ENCODE measurements at places on chromosomes 16 and 17.

DNA sequence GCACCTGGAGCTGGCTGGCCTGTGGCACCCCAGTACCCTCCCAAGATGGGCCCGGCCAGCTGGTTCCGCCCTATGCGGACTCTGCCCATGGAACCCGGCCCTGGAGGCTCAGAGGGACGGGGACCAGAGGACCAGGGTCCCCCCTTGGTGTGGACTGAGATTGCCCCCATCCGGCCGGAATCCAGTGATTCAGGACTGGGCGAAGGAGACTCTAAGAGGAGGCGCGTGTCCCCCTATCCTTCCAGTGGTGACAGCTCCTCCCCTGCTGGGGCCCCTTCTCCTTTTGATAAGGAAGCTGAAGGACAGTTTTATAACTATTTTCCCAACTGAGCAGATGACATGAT, 12.0 kb downstream of the TBX21 start:
- no peak for DNase-seq

DNA sequence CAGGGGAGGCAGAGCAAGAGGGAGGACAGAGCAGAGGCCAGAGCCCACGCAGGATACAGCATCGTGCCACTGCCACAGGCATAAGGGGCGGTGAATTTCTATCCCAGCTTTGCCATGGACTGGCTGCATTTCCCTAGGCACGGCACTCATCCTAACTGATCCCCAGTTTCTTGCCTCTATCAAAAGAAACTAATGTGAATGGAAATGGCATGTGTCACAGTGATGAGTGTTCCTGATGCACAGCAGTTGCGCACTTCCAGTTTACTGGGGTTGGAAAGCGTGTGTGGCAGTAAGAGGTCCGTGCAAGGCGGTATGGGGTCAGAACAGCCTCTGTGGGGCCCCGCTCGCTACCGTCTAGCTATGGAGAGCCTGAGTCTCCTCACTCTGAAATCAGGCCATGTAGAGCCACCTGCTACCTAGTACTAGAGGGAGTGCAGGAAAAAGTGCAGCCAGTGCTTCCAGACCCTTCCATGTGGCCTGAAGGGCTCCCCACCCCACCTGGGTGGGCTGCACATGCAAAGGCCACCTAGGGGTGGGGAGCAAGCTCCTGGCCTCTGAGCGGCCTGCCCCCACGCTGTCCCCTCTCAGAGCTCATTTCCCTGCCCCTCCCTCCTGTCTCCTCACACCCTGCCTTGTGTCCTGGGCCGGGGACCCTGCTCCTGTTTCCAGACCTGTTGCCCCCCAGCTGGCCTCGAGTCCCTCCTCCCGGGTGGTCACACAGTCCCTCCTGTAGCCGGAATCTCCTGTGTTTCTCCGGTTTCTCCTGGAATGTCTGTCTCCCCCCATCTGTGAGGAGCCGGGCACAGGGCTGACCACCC, 5.0 kb upstream of the KCNJ18 start:
- DNase-seq = no peak

DNA sequence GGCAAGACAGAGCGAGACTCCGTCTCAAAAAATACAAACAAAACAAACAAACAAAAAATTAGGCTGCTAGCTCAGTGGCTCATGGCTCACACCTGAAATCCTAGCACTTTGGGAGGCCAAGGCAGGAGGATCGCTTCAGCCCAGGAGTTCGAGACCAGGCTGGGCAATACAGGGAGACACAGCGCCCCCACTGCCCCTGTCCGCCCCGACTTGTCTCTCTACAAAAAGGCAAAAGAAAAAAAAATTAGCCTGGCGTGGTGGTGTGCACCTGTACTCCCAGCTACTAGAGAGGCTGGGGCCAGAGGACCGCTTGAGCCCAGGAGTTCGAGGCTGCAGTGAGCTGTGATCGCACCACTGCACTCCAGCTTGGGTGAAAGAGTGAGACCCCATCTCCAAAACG, 531 bp upstream of the CDH1 start:
- DNase-seq = no peak

DNA sequence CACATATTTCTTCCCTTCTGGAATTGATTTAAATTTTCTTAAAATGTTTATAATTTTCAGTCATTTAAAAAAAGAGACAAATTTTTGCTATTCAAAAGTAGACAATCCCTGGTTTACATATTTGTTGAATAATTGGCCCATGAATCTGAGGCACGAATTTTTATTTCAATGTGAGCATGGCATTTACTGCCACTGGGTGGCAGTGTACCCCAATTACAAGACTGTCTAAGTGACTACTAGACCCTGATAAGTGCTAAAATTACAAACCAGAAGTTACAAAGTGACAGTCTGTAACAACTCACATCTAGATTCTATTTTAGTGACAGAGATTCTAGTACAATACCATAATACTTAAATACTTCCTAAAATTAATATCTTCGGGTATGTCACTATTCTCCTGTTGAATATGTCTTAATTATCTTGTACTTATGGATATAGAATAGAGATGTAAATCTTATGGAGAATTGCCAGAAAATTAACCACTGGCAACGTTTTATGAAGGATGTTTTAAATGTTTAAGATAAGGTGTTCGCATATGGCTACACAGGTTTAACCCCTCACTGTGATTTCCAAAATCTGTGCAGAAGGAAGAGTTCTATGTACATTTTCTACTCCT, 235.8 kb downstream of the MAP2K4 start:
- no peak for DNase-seq

- no peak for DNase-seq
Measured at GRCh38 chr17:82302991-82303943, 14.1 kb downstream of the CD7 start.

- no peak for DNase-seq
Measured at GRCh38 chr17:63587770-63588169, 12.9 kb upstream of the TACO1 start.

GRCh38 chr16:87926246-87927194, 9.8 kb downstream of the CA5A start:
- no peak for DNase-seq

GRCh38 chr17:27494192-27495091, 38.2 kb downstream of the KSR1 start:
- DNase-seq = no peak

GRCh38 chr16:17423221-17423620, 47.5 kb downstream of the XYLT1 start:
- DNase-seq = no peak

DNA sequence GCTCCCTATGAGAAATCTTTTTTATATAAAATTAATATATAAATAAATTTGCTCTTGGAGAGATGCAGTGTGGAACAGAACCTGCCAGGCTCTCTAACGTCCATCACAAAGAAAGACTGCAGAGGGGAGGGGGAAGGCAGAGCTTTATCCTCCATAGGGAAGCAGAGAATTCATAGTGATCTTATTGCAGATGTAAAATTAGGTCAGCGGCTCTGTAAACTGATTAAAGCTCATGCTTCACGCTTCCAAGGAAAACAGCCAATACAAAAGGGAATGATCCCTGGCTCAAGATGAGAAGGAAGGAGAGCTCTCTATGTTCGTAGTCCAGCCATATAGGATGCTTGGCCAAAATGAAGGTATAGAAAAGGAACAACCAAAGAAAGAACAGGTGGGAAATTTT, 532.3 kb upstream of the PSMD7 start:
- no peak for DNase-seq

DNA sequence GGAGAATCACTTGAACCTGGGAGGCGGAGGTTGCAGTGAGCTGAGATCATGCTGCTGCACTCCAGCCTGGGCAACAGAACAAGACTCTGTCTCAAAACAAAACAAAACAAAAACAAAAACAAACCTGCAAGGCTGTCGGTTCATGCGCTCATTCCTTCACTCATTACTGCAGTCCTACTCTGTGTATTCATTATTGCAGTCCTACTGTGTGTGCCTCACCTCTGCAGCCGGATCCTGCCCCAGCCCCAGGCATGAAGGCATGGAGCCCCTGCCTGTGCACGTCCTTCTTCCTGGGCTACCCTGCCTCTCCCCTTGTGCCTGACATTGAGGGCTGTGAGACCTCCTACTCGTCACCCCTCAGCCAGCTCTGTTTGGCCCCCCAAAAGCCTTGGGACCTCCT, 57.6 kb downstream of the TMEM235 start:
- DNase-seq = no peak

DNA sequence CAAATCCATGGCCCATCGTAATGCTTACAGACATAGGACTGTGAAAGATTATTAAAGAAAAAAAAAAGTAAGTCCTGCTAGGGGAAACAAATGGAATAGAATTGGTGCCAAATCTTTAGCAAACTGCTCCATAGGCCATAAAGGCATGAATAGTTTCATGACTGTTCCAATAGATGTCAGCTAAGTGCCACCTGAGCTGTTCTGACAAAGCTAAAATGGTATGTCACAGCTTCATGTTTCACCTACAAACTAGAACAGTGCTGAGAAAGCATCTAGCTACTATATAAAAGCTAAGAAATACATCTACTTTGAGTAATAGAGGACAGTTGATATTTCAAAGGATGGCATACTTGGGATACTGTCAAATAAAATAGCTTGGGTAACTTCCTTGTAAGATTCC, 771.6 kb upstream of the CA10 start:
- DNase-seq = no peak

GRCh38 chr17:41539979-41540701, 12.0 kb upstream of the KRT19 start:
- DNase-seq = no peak

DNA sequence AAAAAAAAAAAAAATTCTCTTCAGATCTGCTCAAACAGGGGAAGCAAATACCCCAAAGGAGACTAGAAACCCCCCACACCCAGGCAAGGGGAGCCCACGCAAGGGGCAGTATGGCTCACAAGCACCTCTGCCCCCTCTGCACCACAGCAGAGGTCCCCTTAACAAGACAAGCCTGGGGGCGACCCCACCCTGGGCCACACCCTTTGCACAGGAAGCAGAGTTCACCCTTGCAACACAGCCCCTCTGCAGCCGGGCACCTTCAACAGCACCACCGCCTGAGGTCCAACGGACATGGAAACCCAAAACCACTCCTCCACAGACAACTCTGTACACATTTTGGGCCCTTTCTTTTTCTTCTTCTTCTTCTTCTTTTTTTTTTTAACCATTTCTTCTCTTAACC, 12.8 kb downstream of the AXIN1 start:
- DNase-seq = no peak

- DNase-seq = no peak
Measured at GRCh38 chr17:50356892-50357510, 11.1 kb downstream of the XYLT2 start.

DNA sequence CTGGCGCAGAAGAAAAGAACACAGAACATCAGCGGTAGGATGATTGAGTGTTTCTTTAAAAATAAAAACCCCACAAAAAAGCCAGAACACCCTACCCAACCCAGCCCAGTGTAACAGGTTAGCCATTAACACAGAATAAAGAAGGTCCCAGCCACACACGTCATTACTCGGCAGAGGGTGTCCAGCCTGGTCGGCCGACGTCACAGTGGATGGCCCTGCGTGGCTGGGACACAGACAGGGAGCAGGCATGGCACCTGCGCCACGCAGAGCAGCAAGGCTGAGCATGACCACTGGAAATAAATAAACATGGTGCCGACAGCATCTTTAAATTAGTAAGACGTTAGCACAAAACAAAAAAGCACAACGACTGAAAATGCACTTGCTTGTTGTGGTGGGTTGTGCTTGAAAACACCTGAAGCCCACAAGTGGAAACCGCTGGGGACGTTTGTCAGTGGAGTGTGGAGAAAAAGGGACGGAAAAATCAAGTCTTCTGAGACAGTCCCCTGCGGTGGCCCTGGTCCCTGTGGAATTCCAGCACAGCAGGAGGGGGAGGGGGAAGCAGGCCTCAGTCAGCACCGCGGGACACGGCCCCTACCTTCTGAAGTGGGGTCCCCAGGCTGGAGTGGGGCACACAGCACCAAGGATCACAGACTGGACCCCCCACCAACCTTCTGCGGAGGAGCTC, 39.2 kb downstream of the SLC7A5 start:
- no peak for DNase-seq

GRCh38 chr17:4881761-4882555, 17.4 kb upstream of the C17orf107 start:
- DNase-seq = no peak

GRCh38 chr17:65742403-65743307, 181.2 kb upstream of the AXIN2 start:
- no peak for DNase-seq

DNA sequence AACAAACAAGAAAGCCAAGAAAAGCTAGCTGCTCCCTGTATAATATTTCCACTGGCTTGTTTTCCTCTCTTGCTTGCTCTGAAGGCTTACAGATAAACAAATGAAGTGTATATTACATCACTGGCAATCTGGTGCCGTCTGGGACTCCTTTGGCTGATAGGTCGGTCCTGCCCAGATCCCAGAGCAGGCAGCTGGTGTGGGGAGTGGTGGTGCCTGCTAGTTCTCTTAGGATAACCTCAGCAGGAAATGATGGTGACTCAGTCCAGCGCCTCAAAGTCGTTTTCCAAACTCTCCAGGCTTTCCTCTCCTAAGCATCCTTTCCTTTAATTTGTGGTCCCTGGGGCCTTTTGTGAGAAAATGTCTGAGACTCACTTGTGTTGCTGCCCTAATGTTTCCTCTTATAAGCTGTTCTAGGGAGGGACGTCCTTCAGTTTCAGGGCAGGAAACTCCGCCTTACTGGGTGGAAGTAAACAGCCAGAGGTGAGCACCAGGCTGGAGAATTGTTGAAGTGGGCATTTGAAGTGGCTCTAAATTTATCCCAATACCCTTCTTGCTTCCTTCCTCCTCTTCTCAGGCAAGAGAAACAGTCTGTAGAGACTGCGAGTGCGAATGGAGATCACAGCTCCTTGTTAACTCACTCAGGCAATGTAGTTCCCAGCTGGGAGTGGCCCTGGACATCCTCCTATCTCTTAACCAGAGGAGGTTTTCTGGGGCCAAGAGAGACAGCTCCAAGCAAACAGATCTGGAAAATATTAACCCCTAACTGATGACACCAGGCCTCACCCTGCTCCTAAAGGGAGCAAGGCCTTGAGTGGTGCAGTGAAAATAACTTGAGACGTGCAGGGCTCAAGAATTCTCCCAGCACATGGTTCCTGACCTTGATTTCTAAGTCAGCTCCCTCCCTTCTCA, 34.9 kb downstream of the CD300LF start:
- no peak for DNase-seq

GRCh38 chr17:5874486-5874885, 195.7 kb upstream of the WSCD1 start:
- no peak for DNase-seq

- peak; percentile 55 for DNase-seq
Measured at GRCh38 chr17:79808763-79809529, 12.1 kb upstream of the CBX8 start.

- no peak for DNase-seq
Measured at GRCh38 chr16:82639666-82640336, 13.0 kb downstream of the CDH13 start.

- no peak for DNase-seq
Measured at GRCh38 chr17:74192950-74193781, 10.3 kb upstream of the RPL38 start.

DNA sequence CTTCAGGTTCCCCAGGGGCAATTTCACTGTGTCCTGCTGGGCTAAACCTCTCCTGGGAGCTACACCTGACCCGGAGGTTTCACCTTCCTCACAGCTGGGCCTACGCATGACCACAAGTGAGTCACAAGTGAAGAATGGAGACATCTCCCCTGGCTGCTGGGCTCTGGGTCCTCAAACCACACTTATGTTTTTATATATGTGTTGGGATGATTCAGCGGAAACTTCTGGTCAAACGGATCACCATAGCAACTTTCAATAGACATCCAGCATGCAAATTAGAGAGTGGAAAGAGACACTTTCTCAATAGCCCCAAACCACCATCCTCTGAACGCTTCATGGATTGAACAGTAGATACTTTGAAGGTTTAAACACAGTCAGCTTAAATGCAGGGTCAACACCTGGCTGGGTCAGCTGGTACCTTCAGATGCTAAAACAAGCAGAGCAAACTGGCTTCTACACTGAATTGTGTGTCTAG, 28.0 kb upstream of the MAF start:
- DNase-seq = no peak

Measured in NCI-H2081 treated with DMSO at 0.1 percent for 48 hours (cell line).